ENCODE measurements at places on chromosomes 6 and 20.

DNA sequence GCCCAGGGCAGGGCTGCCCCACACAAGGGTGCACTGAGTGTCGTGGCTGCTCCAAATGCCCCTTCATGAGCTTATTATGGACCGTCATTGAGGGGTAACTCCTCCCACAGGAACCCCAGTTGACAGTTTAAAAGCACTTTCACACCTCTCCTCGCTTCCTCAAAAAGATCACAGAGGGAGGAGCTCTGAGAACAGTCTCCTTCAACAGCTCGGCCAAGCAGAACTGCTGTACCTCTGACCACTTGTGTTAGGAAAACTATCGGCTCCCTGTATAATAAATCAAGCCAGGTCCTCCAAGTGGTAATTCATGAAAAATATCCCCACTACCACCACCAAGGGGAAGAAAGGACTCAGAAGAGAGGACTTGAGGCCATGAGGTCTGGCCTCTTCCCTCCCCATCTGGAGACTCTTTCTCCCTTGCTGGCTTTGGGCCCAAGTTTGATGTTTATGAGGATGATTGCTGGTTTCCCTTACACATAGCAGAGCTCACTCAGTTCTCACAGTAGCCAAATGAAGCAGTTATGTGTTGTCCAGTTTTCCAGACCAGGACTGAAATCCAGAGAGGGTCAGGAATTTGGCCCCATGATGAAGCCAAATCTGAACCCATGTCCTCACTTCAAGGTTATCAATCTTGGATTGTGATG, 8.7 kb downstream of the SNX21 start:
- DNase-seq = peak; percentile 68

DNA sequence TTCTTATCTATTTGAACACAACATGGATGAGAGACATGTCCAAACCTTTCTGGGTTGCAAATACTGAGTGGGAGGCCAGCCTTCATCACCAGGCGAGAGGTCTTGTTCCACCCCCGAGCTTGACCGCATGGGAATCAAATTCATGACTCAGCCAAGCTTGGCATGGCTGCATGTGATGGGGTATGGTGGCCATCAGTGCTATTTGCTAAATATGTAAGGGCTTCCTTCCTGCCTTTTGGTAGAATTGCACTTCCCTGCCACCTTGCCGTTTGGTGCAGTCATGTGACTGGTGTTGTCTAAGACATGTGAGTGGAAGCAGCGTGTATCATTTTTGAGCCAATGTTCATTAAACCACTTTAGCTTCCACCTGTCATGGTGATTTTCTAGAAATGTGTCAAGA, 508.9 kb upstream of the SULF2 start:
- peak; percentile 74 for DNase-seq

DNA sequence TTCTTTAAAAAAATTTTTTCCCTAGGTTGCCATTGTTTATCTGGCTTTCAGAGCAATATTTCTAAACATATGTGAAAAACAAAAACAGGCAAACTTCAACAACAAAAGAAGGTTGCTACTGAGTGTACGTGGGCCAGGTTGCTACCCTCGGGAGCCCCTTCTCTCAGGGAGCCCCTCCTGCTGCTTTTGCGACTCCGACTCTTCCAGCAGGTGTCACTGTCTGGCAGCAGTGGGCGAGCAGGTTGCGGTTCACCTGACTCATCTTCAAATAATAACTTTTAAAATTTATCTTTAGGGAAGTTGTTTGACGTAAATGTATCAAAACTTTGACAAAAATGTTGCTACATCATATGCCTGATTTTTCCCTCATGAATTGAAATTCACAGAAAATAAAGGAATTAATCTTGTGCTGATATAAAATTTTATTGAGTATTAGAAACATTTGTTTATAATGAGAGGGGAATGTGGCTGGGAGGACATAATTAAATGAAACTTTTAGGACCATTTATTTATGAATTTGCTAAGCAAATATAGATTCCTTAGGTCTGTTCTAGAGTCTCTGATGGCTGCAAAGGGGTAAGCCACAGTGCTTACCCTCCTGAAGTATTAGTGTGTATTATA, 138.8 kb downstream of the HIVEP1 start:
- no peak for DNase-seq

GRCh38 chr6:24861934-24862333, 63.2 kb upstream of the ARMH2 start:
- no peak for DNase-seq

DNA sequence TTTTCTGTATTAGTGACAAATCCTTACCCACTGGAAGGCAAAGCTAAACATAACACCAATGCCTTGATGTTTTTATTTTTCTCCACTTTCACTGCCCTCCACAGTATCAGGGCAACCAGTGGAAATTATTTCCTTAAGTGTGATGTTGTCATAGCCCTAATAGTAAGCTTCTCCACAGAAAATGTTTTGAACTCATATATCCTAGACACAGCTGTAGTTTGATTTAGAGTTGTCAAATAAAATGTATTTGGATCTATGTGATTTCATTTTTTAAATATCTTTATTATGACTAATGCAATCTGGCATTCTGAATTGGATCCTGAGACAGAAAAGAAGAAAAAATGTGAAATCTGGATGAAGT, 70.9 kb upstream of the UFL1 start:
- no peak for DNase-seq

All from iris pigment epithelial cell (primary cell).